Left ventricle myocardium inferior (tissue), 1 donor: ENCODE measurements at places on chromosomes 5 and 9.

DNA sequence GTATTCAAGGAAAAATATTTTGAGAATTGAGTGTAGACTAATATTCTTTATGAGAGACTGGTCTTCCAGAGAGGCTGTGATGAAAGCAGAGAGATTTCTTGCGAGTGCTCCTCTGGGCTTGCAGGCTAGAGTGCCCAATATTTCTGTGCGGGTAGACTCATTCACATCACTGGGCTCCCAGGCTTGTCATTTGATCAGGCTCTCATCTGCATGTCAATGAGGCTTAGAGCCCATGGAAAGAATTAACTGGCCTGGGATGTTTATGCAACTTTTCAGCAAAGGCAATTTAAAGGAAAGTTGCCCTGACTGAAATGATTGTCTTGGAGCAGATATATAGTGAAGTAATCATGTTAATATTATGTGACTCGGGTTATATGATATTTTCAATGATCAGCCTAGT lies 42.3 kb downstream of the SNCAIP start:
- DNase-seq = no peak

DNA sequence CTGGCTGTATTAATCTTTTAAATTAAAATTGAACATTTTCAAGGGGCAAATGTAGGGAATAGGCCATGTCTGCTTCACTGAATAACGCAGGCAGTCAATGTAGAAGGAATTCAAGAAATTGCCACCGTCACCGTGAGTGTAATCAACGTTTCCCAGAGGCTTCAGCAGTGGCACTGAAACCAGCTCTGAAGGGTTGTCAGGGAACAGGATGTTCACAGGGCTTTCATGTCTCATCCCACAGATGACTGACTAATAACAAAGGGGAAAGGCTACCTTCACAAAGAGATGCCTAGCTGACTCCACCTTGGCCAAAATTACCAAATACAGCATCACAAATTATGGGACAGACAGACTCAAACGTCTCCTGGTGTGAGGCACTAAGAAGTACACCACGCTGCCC lies 70.4 kb upstream of the SIMC1 start:
- no peak for DNase-seq

GRCh38 chr5:143131972-143132371 lies 271.5 kb downstream of the NR3C1 start:
- no peak for DNase-seq

DNA sequence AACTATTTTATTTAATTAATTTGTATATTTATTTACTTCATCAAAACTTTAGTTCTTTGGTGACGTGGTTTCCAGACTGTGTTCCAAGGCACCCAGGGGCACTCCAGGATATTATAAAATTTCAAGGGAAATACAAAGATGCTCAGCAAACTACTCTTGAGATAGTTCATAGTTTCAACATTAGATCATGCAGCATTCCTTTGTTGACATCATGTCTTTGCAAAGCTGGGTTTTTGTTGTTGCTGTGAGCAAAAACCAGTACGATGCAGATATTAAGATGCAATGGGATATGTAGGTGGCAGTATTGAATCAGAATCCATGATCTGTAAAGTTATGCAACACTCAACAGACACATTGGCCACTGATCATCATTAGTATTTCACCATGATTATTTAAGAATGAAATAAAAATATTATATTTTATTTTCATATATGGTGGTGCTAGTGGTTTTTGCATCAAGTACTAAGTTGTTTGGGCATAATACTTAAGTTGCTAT lies 219.7 kb downstream of the ADCY2 start:
- DNase-seq = no peak

- DNase-seq = no peak
These were observed 807.9 kb upstream of the ZNF608 start for GRCh38 chr5:125554355-125554754.

GRCh38 chr9:134980991-134981390 lies 63.3 kb upstream of the FCN1 start:
- DNase-seq = no peak

DNA sequence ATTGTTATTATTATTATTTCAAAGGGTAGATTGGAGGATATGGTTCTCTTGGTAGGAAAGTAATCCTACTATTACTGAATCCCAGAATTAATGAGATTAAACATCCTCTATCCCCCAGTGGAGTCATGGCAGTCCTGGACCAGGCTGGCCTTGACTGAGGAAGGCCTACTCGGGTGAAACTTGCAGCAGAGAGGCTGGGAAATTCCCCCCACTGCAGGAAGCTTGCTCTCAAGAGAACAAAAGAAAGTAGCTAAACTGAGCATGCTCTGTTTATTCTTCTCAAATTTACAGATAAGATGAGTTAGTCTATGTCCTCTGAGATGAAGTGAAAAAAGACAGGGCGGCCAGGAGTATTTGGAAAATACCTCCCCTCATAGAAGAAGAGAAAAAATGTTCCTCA lies 233.9 kb upstream of the RPS23 start:
- no peak for DNase-seq

- no peak for DNase-seq
These were observed 220.8 kb upstream of the DAPK1 start for GRCh38 chr9:87276851-87277261.

GRCh38 chr9:96051423-96051822 lies 175.9 kb downstream of the ERCC6L2 start:
- DNase-seq = no peak

DNA sequence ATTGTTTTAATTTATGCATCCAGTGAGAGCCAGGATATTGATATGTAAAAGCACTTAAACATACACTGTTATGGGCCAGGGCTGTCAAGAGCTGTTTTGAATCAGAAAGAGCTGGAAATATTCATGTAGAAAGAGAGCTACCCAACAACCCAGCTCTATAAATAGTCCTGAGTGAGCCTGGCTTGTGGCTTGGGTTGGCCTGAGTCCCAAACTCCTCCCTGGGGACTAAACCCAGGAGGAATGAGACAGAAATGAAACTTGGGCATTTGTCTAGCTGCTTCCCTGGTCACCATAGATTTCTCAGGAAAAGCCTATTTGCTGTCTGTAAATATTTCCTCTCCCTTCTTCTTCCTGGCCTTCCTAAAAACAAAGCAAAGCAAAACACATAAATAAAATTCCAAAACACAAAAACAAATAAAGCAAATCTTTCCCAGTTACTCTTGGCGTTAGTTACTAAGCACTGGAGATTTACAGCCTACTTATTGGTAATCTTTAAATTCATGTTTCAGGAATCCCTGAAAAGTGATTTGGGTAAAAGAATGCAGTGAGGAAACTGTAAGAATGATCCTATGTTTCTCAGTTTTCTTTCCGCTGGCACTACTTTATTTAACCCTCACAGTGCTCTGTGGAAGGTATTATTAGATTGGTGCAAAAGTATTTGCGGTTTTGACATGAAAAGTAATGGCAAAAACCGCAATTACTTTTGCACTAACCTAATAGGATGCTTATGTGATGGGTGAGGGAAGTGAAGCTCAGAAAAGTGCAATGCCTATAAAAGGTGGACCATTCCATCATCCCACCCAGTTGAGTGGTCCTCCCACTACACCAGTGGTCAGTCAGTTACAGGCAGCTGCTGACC lies 111.8 kb downstream of the CARTPT start:
- DNase-seq = peak; percentile 82

DNA sequence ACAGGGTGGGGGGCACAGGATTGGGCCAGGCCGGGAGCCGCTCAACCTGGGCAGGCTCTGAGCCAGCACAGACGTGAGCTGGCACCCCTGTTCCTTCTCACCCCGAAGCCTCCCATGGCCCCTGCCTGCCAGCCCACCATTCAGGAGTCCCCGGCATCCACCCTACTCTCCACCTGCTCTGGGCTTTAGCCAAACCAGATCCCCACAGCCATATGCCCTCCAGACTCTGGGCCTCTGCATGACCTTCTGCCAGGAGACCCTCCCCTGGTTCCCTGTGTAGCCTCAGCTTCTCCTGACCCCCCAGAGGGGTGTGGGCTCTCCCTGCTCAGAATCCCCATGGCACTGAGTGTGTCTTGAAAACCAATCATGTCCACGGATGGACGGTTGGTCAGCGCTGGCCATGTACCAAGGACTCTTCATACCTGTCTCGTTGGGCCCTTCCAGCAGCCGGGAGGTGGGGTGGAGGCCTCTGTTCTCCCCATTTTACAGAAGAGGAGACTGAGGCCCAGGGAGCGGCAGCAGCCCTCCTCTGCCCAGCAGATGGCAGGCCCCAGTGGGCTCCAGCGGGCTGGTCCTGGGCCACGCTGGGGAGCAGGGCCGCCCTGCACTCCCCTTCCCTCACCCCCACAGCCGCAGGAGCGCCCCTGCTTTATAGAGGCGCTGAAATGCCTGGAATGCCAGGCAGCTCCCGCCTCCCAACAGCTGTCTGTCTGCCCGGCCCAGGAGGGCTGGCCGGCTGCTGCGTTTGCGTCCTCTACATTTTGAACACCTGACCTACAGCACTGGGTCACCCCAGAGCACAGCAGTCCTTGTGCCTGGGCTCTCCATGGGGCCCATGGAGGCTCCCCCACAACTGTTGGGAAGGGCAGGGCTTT lies 3.5 kb upstream of the MYMK start:
- no peak for DNase-seq

- DNase-seq = no peak
These were observed 23.6 kb downstream of the LHX2 start for GRCh38 chr9:124035001-124035650.

DNA sequence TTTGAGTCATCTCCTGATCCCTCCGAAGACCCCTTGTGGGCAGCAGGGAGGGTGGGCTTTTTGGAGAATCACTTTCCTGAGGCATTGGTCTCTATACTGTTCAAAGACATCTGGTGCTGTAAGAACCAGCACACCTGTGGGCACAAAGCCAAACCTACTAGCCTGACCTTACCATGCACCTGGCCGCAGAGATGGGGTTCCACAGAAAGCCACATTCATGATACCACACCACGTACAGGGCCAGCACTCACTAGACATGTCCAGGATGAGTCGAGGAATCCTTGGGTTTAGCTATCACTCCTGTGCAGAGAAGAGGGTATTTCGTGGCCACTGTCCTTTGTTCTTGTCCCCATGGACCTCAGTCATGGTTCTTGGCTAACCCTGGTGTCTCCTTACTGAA lies 203.4 kb downstream of the CACNA1B start:
- no peak for DNase-seq

GRCh38 chr5:37657046-37657445 lies 182.8 kb downstream of the GDNF start:
- no peak for DNase-seq

- DNase-seq = no peak
These were observed 26.0 kb downstream of the PSIP1 start for GRCh38 chr9:15484802-15485201.
